ENCODE measurements at places on chromosomes 1 and 21.

DNA sequence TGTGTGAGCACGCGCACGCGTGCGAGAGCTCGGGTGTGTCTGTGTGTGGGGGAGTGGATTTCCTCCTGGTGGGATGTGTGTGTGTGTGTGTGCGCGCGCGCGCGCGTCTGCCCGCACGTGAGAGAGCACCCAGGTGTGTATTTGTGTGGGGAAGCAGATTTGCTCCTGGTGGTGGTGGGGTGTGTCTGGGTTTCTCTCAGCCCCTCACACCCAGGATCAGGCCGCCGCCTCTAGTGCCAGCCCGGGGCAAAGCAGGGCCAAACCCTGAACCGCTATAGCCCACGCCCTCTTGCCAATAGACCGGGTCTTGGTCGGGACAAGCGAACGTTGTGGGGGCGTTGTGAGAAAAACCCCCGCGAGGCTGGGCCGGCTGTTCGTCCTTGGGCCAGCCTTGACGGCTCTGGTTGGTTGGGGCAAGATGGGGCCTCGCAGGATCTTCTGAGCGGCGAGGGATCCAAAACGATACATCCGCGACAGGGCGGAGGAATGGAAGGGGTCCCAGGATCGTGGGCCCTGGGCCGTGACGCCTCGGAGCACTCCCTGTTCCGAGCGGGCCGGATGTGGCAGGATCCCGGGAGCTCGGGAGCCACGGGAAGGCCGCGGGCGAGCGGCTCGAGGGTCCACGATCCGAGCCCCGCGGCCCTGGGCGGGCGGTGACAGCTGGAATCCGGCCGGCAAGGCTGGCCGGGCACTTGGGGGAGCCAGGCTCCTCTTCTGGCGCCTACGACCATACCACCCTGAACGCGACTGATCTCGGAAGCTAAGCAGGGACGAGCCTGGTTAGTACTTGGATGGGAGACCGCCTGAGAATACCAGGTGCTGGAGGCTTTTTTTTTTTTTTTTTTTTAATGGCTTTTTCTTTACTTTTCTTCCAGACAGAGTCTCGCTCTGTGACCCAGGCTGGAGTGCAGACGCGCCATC, 68.2 kb downstream of the RNF187 start:
- DNase-seq = peak; percentile 42

DNA sequence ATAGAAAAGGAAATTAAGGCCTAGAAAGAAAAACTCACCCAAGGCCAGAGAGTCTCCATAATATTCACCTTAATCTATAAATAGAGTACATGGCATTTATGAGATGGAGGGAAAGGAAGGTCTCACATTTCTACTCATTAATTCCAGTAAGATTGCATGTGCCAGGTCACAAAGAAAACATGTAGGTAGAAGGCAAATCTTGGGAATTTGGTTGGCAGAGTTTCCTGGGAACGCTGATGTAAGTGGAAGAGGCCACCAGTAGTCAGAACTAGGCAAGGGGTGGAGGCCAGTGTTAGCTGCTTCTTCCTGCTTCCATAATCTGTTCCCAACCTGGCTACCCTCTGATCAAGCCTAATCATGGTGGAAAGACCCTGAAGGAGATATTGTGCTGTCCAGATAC, 29.2 kb upstream of the PGBD5 start:
- DNase-seq = no peak

DNA sequence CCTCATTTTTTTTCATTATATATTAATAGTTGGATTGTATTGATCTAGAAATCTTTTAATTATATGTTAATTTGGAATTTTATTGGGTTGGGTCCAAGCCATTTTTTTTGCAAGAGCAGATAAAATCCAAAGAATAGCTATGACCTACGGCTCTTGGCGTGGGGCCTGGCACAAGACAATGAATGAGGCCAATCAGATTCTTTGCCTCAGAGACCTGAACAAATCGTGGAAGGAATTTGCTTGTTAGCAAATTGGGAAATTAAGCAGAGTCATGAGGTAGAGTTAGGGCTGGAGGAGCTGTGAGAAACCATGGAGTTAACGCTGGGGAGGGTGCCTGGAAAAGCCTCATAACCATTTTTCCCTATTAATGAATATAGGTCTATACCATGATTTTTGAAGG, 40.1 kb downstream of the CAMSAP2 start:
- no peak for DNase-seq

GRCh38 chr21:22399681-22400514, 1401.7 kb downstream of the NCAM2 start:
- no peak for DNase-seq

- no peak for DNase-seq
Measured at GRCh38 chr1:42786097-42786496, 1.3 kb downstream of the TMEM269 start.

DNA sequence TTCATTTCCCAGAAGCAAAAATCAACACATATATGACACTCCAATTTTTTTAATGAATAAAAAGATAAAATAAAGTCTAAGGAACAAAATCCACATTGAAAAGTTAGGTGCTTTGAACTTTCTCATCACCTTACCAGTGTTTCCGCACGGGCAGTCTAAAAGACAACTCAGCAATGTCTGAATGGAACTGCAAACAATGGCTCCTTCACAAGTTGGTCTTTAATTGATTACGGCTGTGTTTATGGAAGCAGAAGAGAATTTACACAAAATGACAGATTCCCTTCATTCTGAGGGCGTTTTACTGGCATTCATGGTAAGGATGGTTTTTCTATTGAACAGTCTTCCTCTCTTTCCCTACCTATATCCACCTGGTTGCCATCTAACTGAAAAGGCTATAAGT, 65.0 kb upstream of the RNPC3 start:
- no peak for DNase-seq

DNA sequence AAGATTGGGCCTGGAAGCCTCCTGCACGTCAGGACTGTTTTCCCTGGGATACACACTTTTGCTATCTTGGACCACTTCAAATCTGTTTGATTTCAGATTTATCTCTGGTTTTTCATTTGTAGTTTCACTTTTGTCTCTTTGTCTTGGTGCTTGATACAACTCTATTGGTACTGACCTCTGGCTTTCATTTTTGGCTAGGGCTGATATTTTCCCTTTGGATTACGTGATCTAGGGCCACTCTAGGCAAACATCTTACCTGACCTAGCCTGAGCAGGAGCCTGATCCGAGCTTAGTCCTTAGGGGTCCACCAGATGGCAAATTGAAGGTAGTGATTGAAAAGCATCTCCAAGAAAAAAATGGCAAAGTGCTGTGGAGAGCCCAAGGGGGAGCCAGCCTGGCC, 39.6 kb downstream of the ZBTB18 start:
- DNase-seq = no peak

DNA sequence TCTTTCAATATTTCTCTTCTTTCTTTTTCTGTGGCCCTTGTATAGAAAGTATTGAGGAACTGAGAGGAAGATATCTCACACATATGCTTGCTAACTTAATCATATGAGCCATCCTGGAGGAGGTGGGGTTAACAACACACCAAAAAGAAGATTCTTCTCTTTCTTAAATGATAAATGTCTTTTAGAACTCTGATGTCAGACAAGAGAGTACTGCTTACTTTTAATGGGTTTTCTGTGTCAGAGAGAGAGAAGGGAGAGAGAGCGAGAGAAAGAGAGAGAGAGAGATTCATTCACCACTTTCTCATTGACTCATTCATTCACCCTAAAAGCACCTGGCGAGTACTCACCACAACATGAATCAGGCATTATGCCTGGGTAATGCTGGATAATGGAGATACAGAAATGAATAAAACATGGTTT, 250.3 kb upstream of the SGIP1 start:
- no peak for DNase-seq

DNA sequence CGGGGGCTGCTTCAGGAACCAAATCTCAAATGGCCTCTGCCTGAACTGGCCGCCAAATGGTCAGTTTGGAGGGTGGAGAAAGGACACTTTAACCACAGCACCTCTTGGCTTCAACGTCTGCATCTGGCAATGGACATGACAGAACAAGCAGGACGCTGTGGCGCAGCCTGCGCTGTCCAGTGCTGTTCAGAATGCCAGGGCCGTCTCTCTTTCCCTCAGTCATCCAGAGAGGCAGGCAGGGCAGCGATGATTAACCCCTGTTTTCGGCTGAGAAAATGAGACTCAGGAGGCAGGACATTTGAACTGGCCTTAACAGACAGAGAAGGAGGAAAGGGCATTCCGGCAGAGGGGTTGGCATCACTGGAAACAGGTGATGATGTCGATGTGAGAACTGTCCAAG, 48.6 kb downstream of the GLIS1 start:
- DNase-seq = no peak

- DNase-seq = no peak
Measured at GRCh38 chr21:39083377-39084008, 99.8 kb downstream of the PSMG1 start.

GRCh38 chr1:95829556-95829955, 595.5 kb downstream of the RWDD3 start:
- DNase-seq = no peak

DNA sequence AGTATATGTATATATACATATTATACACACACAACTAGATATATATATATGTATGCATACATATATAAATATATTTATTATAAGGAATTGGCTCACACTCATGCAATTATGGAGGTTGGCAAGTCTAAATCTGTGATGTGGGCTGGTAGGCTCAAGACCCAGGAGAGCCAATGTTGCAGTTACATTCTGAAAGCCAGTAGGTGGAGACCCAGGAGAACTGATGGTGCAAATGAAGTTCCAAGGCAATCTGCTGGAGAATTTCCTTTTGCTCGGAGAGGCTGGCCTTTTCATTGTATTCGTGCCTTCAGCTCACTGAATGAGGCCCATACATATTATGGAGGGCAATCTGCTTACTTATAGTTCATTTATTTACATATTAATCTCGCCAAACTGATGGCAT, 9.4 kb downstream of the IVL start:
- no peak for DNase-seq

DNA sequence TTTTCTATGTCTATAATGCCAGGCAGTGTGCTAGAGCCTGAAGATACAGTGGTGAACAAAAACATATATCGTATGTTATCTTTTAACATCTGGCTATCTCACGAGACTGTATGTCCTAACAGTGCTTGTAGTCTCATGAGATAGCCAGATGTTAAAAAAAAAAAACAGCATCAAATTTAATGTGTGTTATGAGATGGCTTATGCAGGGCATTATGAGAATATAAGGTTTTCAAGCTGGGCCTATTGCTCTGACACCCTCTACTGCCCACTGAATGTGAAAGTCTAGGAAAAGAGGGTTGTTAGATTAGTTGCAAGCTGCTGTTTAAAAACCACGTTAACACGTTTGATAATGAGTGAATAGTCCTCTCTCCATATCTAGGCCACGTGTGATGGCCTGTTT, 109.8 kb downstream of the CACHD1 start:
- DNase-seq = no peak

DNA sequence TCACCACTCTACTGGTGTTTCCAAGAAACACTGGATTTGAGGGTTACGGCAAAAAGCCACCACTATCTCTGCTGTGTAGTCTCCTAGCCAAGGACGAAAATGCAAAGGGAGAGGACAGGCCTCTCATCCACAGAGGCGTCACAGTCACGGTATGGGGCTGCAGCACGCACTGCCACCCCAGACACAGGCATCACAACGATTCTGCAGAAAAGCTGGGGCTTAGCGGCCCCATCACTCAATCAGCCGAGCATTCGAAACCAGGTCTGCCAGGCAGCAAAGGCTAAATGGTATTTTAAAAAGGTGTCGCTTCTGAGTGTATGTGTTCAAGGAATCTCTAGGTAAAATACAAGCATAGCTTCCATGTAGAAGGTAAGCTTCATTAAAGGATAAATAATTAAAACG, 1.4 kb downstream of the RIPK4 start:
- no peak for DNase-seq

GRCh38 chr21:45941338-45941710, 40.2 kb upstream of the COL6A1 start:
- no peak for DNase-seq

GRCh38 chr1:25544819-25545218, 1.4 kb downstream of the LDLRAP1 start:
- no peak for DNase-seq

DNA sequence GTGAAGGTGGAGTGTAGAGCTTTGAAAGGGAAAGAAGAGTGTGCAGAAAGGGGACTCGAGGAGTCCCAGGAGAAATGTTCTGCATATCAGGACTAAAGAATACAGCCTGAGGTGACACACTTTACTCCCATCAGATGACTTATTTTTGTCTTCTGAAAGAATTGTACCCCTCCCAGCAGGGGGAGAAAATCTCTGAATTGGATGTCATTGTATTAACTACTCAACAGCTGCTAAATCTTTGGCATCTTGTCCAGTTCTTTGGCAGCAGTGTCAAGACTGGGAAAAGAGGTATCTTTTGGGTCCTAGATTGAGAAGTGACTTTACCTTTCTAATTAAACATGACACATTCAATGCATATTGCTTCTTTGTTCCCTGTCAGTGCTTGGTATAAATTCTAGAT, 18.9 kb downstream of the UBE4B start:
- DNase-seq = no peak

GRCh38 chr1:233261695-233262094, 33.8 kb downstream of the PCNX2 start:
- no peak for DNase-seq

GRCh38 chr1:161840363-161840762, 74.2 kb downstream of the ATF6 start:
- no peak for DNase-seq

DNA sequence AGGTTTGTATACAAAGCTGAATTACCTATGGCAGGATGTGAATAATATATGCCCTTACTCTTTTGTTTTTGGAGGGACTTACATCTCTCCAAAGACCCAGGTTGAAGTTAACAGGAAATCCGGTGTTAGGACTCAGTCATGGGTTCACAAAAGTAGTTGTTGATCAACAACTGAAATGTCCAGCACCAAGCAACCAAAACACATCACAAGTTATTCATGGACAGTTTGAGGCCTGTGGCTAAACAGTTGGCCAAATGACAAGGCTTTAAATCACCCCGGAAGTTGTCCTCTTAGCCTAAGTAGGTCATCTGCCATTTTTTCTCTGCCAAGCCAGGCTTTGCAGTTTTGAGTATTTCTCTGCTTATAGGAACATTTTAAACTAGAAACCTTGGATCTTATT, 89.9 kb downstream of the CD247 start:
- DNase-seq = no peak

- no peak for DNase-seq
Measured at GRCh38 chr1:208098773-208099172, 145.4 kb downstream of the PLXNA2 start.

- DNase-seq = no peak
Measured at GRCh38 chr1:19618428-19618827, 25.7 kb upstream of the NBL1 start.

- no peak for DNase-seq
Measured at GRCh38 chr1:213686983-213687382, 300.8 kb upstream of the PROX1 start.

GRCh38 chr1:206672011-206672688, 12.6 kb upstream of the MAPKAPK2 start:
- no peak for DNase-seq

GRCh38 chr1:15803380-15803779, 4.1 kb downstream of the UQCRHL start:
- DNase-seq = peak; percentile 12

GRCh38 chr1:164886101-164886500, 327.1 kb downstream of the PBX1 start:
- DNase-seq = no peak
